Esophagus squamous epithelium (tissue), 5 donors: ENCODE measurements at places on chromosomes 6 and 20. TPM values are rescaled to one million over a fixed set of nuclear protein-coding genes. Genes with fewer than 3 reads are reported as not detected.
A peak's percentile ranks its signal among the peaks of the same experiment; 100 is the strongest.

- H3K27me3 ChIP-seq, result no peaks in the 10 kb centered on the region
- peaks cover 38% of the 10 kb centered on the region for H3K4me1 ChIP-seq
- H3K27ac ChIP-seq, result peak overlapping the region; percentile 95
- peak overlapping the region; percentile 86 for H3K4me3 ChIP-seq
- no peak for DNase-seq
- peaks cover 24% of the 10 kb centered on the region for H3K36me3 ChIP-seq
Observed at GRCh38 chr20:49276961-49277785, 684 bp downstream of the ZNFX1 start.

The RIMS4 gene
- 1.7 TPM for total RNA-seq

The WFDC10B gene
- not detected for total RNA-seq

The TCP11 gene
- total RNA-seq, result not detected

The SEC63 gene
- total RNA-seq, result 25.4 TPM
